ENCODE measurements at places on chromosomes 2 and 18.

DNA sequence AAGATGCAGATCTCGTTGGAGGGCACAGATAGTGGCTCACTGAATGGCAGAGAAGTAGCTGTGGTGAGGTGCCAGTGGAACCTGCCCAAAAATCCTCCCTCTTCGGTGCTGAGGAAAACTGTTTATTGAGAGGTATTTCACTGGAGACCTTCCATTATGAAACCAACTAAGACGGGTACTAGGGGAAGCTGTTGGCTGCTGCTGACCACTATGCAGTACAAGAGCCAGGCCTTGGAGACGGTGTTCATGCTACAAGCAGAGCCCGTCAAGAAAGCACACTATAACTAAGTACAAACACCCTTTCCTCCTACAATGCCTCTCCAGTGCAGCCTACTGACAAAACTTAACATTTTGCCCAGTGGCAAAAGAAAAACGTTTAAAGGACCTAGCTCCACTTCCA is 4.6 kb downstream of the ARL5A start:
- DNase-seq = no peak

- no peak for DNase-seq
Observed at GRCh38 chr2:137873536-137874244, 90.6 kb upstream of the HNMT start.

DNA sequence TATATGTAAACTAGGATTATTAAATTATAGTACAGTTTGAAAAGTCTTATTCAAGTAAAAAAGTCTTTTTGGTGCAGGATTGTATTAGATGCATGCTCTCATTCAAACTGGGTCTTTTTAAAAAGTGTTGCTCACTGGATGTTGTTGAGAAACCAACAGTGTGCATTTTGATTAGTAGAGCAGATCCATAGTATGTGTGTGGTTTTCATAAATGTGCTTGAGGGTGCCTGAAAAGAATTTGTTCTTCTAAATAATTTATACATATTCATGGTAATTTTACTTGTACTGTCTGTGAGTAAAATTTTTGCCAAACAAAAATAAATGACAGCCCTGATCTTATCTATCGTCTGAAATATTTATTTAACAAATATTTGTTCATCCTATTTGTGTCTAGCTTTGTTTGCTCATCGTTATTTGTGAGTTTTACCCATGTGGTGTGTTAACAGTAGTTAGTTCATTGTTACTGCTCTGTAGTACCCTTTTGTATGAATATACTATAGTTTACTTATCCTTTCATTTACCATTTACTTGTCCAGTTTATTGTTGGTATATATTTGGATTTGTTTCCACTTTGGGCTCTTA is 50.4 kb downstream of the PTPN4 start:
- no peak for DNase-seq

GRCh38 chr2:180943275-180943674 is 37.1 kb upstream of the UBE2E3 start:
- DNase-seq = no peak

GRCh38 chr2:132620115-132620514 is 49.9 kb downstream of the LYPD1 start:
- no peak for DNase-seq

DNA sequence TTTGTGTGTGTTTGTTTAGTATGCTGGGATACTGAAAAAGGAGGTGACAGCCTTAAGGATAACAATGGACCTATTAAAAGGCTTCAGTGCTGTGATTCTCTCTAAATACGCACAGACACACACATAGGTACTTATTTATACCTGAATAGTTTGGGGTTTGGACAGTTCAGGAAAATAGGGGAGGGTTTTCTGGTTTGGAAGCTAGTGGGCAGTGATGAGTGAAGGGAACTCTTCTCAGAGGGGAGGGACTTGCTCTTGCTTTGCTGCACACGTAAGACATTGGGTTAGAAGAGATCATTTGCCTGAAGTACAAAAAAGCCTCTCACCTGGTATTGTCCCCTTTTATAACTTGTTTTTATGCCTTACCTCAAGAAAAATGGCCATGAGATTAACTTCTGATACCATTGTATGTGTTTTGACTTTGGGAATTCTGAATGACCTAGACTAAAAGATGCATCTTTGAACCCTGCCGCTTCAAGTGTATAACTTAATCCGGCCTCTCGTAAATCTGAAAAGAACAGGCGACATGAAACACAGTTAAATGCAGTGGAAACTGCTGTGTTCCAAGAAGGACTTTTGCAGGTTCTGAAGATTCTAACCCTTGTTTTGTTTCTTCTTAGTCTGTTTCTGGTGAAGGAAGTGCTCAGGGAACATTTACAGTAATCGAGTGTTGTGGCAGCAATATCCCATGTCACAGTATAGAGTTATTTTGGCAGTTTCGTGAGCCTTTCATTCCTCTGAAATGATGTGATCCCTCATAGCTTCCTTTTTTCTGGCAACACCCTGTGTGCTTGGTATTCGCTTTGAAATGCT is 2.5 kb downstream of the CRIM1 start:
- no peak for DNase-seq

DNA sequence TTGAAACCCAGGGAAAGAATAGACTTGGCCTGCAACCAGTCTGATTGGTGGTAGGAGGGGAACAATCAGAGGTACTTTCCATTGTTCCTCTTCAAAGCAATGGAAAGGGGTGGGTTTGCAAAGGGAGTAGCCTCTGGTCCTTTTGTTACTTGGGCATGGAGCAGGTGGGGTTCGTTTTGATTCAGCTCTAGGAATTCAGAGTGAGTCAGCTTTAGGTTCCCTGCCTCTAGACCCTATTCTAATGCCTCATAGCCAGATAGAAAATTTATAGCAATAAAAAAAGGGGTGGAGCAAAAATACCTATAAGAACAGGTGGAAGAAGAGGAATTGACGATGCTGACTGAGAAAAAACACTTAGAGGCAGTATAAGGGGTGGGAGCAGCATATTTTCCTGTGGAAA is 636.4 kb downstream of the PLCL1 start:
- no peak for DNase-seq

- no peak for DNase-seq
Observed at GRCh38 chr2:123040506-123040905, 984.6 kb upstream of the CNTNAP5 start.

DNA sequence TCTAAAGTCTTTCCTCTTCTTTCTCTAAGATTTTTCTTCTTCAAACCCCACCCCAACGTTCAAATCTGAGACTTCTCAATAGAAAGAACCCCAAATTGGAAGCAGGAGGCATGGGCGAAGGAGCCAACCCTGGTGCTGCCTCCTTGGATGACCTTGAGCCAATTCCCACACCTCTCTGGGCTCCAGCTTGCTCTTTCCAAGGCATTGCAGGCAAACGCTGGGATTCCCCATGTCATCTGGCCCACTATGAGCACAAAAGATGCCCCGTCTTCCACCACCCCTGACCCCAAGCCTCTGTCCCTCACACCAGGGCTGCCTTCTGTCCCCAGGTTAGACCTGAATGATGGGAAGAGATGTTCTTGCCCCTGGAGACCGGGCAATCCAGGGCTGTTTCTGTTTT is 57.0 kb downstream of the TTC32 start:
- DNase-seq = no peak

DNA sequence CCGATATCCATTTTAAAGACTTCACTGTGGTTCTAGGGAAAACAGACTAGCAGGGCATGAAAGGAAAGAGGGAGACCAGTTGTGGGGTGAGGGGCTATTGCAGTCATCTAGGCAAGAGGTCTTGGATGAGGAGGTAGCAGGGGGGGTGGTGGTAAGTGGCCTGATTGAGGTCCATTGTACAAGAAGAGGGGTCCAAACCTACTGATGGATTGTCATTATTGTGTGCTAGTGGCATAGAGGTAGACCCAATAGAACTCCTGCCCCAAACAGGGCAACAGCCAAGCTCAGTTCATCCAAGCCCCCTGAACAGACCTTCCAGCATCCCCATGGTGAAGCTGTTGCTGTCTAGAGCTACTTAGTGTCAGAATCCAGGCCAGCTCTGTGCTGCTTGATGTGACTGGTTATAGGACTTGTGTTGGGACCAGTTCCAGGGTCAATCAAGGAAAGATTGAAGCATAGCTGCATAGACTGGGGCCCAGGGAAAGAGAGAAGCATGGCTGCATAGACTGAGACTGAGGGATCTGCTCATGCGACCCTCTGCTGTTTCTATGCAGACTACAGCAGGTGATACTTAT is 7.0 kb downstream of the ASAP2 start:
- DNase-seq = no peak

- no peak for DNase-seq
Observed at GRCh38 chr2:166900700-166901099, 12.4 kb downstream of the XIRP2 start.

DNA sequence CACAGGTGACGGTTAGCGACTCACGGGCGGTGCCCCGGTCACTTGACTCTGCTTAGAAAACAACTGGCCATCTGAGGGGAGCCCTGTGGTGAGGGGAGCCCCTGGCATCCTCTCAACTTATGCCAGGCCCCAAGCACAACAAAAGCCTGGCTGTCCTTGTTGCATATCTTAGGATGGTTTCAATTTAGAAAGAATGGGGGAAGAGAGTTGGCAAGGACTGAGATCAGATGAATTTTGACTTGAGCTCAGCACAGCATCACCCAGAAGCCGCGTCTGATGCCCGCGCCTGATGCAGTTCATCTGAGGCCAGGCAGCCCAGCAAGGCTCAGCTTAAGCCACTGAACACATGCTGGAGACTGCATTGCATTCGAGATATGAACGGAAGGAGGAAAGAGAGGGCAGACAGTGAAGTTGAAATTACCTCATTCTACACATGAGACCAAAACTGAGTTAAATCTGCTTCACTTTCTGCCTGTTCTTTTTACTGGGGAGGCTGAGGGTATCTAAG is 36.8 kb downstream of the MYT1L start:
- DNase-seq = no peak

DNA sequence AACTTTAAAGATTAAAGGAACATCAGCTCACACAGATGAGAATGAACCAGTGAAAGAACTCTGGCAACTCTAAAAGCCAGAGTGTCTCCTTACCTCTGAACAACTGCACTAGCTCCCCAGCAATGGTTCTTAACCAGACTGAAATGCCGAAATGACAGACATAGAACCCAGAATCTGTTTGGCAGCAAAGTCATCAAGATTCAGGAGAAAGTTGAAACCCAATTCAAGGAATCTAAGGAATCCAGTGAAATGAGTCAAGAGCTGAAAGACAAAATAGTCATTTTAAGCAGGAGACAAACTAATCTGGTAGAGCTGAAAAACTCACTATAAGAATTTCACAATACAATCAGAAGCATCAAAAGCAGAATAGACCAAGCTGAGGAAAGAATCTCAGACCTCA is 72.0 kb downstream of the STRADB start:
- no peak for DNase-seq

- no peak for DNase-seq
Observed at GRCh38 chr18:26056291-26056690, 34.1 kb downstream of the SS18 start.

DNA sequence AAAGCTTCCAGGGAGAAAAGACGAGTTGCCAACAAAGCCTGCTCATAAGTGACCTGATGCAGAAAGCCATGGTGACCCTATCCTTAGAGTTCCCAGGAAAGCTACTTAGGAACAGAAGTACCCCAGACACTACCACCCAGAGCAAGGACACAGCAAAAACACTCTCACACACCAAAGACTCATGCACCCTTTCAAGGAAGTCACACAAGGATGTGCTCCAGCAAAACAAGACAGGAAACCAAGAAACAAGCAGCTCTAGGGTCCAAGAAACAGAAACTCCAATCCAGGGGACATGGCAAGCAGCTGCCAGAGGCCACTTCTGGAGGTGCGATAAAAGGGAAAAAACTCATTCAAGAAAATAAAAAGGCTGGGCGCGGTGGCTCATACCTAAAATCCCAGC is 5.7 kb downstream of the KIF1A start:
- no peak for DNase-seq

- no peak for DNase-seq
Observed at GRCh38 chr2:178152542-178152941, 40.3 kb downstream of the RBM45 start.

GRCh38 chr2:110770959-110771431 is 38.6 kb downstream of the ACOXL start:
- DNase-seq = no peak

DNA sequence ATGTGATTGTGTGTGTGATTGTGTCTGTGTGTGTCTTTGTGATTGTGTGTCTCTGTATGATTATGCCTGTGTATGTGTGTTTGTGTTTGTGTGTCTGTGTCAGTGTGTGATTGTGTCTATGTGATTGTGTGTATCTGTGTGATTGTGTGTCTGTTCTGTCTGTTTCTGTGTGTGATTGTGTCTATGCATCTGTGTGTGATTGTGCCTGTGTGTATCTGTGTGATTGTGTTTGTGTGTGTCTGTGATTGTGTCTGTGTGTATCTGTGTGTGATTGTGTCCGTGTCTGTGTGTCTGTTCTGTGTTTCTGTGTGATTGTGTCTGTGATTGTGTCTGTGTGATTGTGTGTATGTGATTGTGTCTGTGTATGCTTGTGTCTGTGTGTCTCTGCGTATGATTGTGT is 12.1 kb upstream of the KLHL30 start:
- no peak for DNase-seq

DNA sequence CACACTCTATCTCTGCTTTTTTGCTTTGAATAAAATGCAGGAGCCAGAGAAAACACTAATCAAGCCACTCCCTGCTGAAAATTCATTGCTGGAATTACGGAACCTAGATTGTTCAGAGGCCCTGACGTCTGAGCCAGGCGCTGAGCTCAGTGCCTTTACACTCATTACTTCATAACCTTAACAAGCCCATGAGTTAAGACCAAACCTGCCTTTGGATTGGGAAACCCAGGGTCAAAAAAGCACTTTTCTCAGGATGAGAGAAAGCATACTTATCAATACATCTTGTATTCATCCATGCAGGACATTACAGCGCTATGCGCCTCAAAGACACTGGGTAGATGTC is 762 bp downstream of the INO80C start:
- no peak for DNase-seq

GRCh38 chr2:25824216-25824615 is 54.1 kb downstream of the ASXL2 start:
- DNase-seq = no peak

DNA sequence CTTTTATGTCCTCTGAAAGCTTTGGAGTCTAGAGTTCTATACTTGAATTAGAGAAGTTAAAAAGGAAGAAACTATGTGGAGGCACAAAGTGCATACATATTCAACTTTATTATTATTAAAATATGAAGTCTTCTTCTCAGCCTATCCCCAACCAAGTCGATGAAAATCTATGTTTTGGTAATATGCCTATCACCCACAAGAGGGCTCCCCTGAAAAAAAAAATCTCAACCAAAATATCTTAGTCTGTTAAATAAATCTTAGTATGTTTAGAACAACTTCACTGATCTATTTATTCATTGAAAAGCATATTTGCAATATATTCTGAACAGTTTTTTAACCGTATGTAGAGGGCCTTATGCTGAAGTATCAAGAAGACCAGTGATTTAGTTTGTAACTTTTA is 804.5 kb downstream of the TDRD15 start:
- DNase-seq = no peak

DNA sequence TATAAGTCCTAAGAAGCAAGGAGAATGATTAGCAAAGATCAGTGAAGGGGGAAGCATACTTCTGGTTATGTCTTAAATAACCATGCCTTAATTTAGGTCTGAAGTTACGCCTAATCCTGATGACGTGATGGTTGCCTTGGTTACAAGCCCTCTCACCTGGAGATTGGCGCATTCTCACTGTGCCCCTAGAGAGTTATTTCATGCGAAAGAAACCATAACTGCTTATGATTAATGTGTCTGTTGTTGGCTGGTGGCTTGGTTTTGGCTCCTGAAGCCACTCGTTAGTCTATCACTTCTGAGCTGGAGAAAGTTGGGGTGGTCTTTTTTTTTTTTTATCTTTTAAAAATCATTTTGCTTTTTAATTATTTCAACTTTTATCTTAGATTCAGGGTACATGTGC is 47.0 kb downstream of the TNFRSF11A start:
- DNase-seq = no peak
